ENCODE measurements at places on chromosomes 7 and 10. TPM values are rescaled to one million over a fixed set of nuclear protein-coding genes. Genes with fewer than 3 reads are reported as not detected.

DNA sequence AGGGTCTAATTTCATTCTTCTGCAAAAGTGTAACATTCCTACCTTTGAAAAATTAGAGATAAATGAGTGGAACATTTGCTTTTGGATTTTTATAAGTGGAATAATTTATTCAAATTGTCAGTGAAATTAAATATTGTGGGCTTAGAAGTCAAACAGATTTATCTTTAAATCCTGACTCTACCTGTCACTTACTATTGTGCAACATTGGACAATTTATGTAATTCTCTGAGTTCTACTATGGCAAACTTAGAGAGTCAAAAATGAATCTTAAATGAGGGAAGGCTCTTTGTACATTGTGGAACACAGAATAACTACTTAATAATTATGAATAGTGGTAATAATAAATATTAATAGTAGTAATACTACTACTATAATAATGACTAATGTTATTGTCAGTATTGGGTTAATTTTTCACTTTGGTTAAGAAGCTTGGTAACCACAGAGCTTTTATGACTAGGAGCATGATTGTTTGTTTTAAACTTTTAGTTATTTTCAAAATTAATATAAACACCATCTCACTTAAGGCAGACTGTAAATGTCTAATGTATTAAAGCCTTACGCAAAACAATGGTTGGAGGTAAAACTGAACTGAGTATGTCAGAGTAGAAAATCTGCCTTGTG is 70.0 kb downstream of the PRKG1 start:
- H3K36me3 ChIP-seq: no peaks in the 10 kb centered on the region
- no peak overlapping the region for H3K27ac ChIP-seq
- H3K4me3 ChIP-seq: no peak overlapping the region
- no peaks in the 10 kb centered on the region for H3K27me3 ChIP-seq
- DNase-seq: no peak
- no peaks in the 10 kb centered on the region for H3K4me1 ChIP-seq

- no peak overlapping the region for H3K27ac ChIP-seq
- no peaks in the 10 kb centered on the region for H3K27me3 ChIP-seq
- H3K4me3 ChIP-seq: no peak overlapping the region
- no peaks in the 10 kb centered on the region for H3K4me1 ChIP-seq
- H3K36me3 ChIP-seq: peaks cover 12% of the 10 kb centered on the region
- DNase-seq: no peak
Observed at GRCh38 chr7:9488555-9488954, 1055.1 kb downstream of the NXPH1 start.

DNA sequence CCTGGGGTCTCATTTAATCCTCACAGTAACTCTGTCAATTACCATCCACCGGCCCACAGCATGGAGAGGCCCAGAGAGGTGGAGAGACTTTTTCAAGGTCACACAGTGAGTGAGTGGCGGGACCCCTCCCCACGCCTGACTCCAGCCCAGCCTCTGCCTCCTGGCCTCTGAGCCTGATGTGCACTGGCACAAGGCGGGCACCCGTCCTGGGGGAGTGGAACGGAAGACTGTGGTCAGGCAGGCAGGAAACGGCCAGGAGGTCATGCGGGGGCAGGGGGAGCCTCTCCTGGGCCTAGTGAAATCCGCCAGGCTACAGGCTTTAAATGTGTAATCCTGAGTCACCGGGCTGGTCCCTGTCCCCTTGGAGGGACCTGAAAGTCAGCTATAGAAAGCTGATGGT is 32.2 kb downstream of the ZCCHC24 start:
- no peaks in the 10 kb centered on the region for H3K36me3 ChIP-seq
- H3K4me1 ChIP-seq: no peaks in the 10 kb centered on the region
- H3K27me3 ChIP-seq: no peaks in the 10 kb centered on the region
- DNase-seq: no peak
- no peak overlapping the region for H3K4me3 ChIP-seq

DNA sequence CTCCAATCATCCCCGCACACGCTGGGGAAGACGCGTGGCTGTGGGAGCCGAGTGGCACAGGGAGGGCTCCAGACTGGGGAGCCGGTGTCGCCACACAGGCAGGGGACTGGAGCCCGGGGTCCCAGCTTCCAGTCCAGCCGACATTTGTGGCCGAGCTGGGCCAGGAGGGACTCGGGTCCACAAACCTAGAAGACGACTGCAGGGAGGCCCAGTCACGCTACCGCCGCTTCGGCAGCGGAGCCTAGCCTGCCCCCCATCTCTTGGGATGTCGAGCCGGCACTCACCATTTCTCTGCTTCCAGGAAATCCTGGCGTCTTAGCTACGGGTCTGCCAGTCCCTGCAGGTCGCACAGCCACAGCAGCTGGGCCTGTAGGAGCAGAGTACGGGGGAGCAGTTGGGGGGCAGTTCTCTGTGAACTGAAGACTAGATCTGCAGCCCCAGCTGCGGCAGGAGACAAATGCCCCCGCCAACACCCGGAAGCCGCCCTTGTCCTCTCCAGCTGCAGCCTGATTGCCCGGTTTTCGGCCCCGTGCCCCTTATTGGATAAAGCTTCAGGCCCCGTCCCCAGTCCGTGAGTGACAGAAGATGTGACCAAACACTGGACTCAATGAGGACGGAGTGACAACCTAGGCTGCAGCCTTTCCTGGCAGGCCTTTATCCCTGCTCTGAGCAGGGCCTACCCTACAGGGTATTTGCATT is 270.7 kb downstream of the ZNF33B start:
- DNase-seq: no peak
- no peaks in the 10 kb centered on the region for H3K4me1 ChIP-seq
- H3K4me3 ChIP-seq: no peak overlapping the region
- peaks cover 20% of the 10 kb centered on the region for H3K36me3 ChIP-seq
- H3K27ac ChIP-seq: no peak overlapping the region

GRCh38 chr10:533186-533585 is 156.3 kb downstream of the DIP2C start:
- no peak overlapping the region for H3K27ac ChIP-seq
- H3K27me3 ChIP-seq: no peaks in the 10 kb centered on the region
- DNase-seq: no peak
- no peak overlapping the region for H3K4me3 ChIP-seq
- H3K36me3 ChIP-seq: no peaks in the 10 kb centered on the region

GRCh38 chr7:144000020-144000419 is at the start of gene OR6B1:
OR6B1 (plus strand) TSS chr7:144000320; CDS start chr7:144003997, 3,677 bp downstream.
- H3K27me3 ChIP-seq: no peaks in the 10 kb centered on the region
- H3K4me1 ChIP-seq: no peaks in the 10 kb centered on the region
- no peak within 1 kb of the TSS for H3K4me3 ChIP-seq
- DNase-seq: no peak
- no peak within 1 kb of the TSS for H3K27ac ChIP-seq

- no peak overlapping the region for H3K4me3 ChIP-seq
- no peaks in the 10 kb centered on the region for H3K36me3 ChIP-seq
- H3K27ac ChIP-seq: no peak overlapping the region
- no peaks in the 10 kb centered on the region for H3K4me1 ChIP-seq
- no peak for DNase-seq
Observed at GRCh38 chr7:28419716-28420115, 7.4 kb downstream of the CREB5 start.

- no peak for DNase-seq
- H3K27ac ChIP-seq: no peak overlapping the region
- H3K4me3 ChIP-seq: no peak overlapping the region
- no peaks in the 10 kb centered on the region for H3K36me3 ChIP-seq
- no peaks in the 10 kb centered on the region for H3K4me1 ChIP-seq
- H3K27me3 ChIP-seq: no peaks in the 10 kb centered on the region
Observed at GRCh38 chr10:21993360-21994001, 10.0 kb downstream of the DNAJC1 start.

DNA sequence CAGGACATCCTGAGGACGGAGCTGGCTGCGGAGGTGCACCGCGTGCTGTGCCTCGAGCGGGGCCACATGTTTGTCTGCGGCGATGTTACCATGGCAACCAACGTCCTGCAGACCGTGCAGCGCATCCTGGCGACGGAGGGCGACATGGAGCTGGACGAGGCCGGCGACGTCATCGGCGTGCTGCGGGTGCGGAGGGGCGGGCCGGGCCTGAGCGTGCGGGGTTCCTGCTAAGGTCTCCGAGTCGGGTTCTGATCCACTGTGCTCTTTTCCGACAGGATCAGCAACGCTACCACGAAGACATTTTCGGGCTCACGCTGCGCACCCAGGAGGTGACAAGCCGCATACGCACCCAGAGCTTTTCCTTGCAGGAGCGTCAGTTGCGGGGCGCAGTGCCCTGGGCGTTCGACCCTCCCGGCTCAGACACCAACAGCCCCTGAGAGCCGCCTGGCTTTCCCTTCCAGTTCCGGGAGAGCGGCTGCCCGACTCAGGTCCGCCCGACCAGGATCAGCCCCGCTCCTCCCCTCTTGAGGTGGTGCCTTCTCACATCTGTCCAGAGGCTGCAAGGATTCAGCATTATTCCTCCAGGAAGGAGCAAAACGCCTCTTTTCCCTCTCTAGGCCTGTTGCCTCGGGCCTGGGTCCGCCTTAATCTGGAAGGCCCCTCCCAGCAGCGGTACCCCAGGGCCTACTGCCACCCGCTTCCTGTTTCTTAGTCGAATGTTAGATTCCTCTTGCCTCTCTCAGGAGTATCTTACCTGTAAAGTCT is 10.4 kb downstream of the ATG9B start:
- H3K27me3 ChIP-seq: no peaks in the 10 kb centered on the region
- peak; percentile 97 for DNase-seq
- H3K4me3 ChIP-seq: peak overlapping the region; percentile 76
- peaks cover 4% of the 10 kb centered on the region for H3K4me1 ChIP-seq
- peaks cover 2% of the 10 kb centered on the region for H3K36me3 ChIP-seq
- H3K27ac ChIP-seq: no peak overlapping the region

- no peak for DNase-seq
- H3K4me3 ChIP-seq: peak overlapping the region; percentile 90
- H3K36me3 ChIP-seq: no peaks in the 10 kb centered on the region
- H3K27me3 ChIP-seq: peaks cover 46% of the 10 kb centered on the region
- H3K4me1 ChIP-seq: no peaks in the 10 kb centered on the region
- no peak overlapping the region for H3K27ac ChIP-seq
Observed at GRCh38 chr10:93076871-93077270, 3.2 kb downstream of the CYP26A1 start.

DNA sequence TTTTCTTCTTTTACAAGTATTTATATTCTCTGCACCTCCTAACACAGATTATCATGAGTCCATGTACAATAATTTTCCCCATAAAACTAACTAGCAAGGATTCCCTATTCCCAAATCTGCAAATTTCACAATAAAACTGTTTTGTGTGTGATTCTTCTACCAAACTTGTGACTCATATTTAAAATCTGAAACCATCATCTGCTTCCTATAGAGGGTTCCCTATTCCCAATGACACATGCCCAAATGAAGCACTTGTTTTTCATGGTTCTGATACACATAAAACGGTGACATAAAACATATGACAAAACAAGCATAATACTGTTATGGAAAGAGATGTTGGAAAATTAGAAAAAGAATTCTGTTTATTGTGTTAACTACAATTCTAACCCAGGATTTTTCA is 657.6 kb downstream of the PARD3 start:
- H3K4me3 ChIP-seq: no peak overlapping the region
- no peaks in the 10 kb centered on the region for H3K36me3 ChIP-seq
- H3K27me3 ChIP-seq: no peaks in the 10 kb centered on the region
- H3K4me1 ChIP-seq: peaks cover 3% of the 10 kb centered on the region
- no peak overlapping the region for H3K27ac ChIP-seq
- DNase-seq: no peak

GRCh38 chr7:102891693-102892261 is 21.0 kb upstream of the LRRC17 start:
- H3K27ac ChIP-seq: no peak overlapping the region
- no peak for DNase-seq
- H3K36me3 ChIP-seq: no peaks in the 10 kb centered on the region
- H3K27me3 ChIP-seq: no peaks in the 10 kb centered on the region

DNA sequence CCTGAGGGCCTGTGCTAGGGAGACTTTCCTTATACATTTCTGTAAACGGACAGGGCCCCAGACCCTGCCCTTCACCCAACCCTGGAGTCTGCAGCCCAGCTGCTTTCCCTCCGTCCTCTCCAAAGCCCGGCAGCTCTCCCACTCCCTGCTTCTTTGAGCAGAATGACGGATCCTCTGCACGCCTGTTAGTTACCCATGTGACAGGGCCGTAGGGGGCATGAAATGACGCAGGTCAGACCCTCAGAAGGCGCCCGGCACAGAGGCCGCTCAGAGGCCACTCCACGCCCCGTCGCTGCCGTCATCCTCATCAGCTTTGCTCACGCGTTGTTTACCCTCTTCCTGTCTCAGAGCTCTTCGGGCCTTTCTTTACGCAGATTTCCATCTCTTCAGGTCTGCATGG is 60.2 kb upstream of the MKRN1 start:
- peaks cover 7% of the 10 kb centered on the region for H3K4me1 ChIP-seq
- no peaks in the 10 kb centered on the region for H3K27me3 ChIP-seq
- no peak overlapping the region for H3K27ac ChIP-seq
- H3K36me3 ChIP-seq: no peaks in the 10 kb centered on the region
- no peak overlapping the region for H3K4me3 ChIP-seq
- DNase-seq: no peak

DNA sequence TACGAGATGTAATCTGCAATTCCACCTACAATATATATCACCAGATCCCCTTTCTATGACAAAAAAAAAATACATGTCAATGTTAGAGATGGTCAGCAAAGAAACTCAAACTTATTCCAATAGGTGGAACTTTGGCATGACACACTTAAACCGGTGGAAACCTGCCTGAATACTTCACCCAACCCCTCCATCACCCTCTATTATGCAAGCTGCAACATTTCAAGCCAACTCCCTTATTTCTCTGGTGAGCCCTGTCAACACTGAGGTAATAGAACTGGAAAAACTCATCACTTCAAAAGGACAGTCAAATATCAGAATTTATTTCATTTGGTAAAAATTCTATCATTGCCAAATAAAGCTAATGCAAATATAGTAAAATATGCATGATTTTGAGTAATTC is 3.6 kb downstream of the ZNF438 start:
- H3K27me3 ChIP-seq: no peaks in the 10 kb centered on the region
- no peaks in the 10 kb centered on the region for H3K36me3 ChIP-seq
- no peaks in the 10 kb centered on the region for H3K4me1 ChIP-seq
- no peak overlapping the region for H3K4me3 ChIP-seq
- DNase-seq: no peak
- H3K27ac ChIP-seq: no peak overlapping the region

GRCh38 chr7:130273933-130274255 is 7.2 kb downstream of the CPA2 start:
- peak overlapping the region; percentile 47 for H3K4me3 ChIP-seq
- peaks cover 4% of the 10 kb centered on the region for H3K36me3 ChIP-seq
- no peaks in the 10 kb centered on the region for H3K27me3 ChIP-seq
- no peak overlapping the region for H3K27ac ChIP-seq
- no peak for DNase-seq
- peaks cover 17% of the 10 kb centered on the region for H3K4me1 ChIP-seq

C10orf53 gene
- not detected for total RNA-seq

ASAH2 gene
- total RNA-seq: 5.9 TPM

TRIM50 gene
- not detected for total RNA-seq

ITGB8 gene
- 7.1 TPM for total RNA-seq

Measured in H9 (cell line).